ENCODE measurements at places on chromosomes 5 and 9.

- no peak for DNase-seq
Observed at GRCh38 chr9:34555936-34556525, 33.2 kb upstream of the ENHO start.

DNA sequence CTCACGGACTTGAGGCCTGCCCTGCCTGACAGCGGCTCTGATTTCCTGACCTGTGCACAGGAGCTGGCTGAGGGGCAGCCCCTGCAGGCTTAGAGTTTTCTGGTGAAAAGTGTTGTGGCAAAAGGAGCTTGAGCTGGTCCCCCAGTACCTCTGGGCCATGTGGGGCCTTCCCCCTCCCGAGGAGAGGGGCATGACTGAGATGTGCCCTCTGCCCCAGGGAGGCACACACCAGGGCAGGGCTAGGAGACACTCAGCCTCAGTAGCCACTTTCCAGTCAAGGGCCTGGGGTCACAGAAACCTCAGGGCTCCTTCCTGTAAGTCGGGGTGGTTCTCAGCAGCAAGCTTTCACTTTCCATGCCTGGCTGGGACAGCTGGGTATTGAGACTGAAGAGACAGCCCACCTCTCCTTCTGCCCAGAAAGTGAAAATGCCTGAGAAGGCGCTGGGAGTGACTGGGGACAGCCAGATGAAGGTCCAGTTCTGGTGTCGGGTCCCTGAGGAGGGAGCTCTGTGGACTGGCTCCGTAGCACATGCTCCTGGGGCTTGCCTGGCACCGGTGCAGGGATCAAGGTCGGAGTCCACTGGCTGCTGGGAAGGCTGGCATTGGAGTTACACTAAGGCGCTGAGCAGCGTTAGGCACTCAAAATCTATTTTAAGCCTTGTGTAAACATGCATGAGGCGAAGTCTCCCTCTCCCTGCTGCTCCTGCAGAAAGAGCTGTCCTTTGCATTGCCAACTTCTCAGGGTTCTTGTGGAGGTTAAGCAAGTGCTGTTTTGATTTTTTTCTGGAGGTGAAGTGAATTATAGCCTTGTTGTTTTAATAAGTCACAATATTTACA lies 394.9 kb downstream of the GADD45G start:
- DNase-seq: peak; percentile 62

DNA sequence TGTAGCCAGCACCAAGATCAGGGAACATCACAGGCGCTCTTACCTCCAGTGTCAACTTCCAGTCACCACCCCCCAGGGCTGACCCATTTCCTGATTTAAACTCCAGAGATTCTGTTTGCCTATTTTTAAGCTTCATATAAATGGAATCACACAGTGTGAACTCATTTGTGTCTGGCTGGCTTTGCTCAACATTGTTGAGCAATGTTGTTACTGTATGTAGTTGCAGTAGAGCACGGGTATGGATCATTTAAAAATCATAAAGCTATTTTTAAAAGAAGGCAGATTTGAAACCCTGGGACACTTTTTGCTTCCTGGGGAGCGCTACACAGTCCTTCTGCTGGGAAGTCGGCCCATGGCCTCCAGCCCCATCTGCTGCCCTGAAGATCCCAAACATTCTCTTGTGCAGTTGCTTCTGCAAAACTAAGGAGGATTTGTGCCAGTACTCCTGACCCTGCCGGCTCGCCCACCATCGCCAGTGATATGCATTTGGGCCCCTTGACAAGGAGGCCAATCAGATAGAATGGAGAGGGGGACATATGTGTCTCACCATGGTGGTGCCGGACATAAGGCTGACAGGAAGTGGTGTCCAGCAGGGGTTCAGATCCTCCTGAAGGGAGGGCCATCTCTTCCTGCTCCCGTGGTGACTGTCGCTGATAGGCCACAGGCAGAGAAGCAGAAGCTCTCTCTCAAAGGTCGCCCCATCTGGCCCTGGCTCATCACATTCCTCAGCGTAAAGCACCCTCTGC lies 13.3 kb downstream of the DCANP1 start:
- no peak for DNase-seq

DNA sequence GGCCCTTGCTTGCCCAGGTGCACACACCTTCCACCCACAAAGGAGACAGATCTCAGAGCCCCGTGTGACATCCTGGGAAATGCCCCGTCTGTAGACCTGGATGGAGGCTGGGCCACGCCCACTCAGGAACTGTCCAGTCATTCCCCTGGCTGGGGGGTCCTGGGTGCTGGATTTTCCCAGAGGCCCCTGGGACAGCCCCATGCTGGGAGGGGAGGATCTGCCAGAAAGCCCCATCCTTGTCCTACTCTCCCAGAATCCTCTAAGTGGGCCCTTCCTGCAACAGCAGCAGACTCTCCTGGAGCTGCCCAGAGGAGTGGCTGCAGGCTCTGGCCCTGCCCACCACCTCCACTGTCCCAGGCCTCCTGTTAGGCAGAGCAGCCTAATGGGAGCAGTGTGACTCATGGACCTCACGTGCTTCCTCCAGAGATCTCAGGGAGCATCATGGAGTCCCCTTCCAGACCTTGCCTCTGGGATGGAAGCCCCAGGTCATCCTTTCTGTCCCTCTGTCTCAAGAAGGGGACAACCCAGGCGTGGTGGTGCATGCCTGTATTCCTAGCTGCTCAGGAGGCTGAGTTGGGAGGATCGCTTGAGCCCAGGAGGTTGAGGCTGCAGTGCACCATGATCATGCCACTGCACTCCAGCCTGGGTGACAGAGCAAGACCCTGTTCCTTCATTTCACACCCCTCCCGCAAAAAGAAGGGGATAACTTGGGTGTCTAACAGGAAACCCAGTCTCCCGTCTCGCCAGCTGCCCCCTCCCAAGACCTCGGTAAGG lies 51.7 kb downstream of the JADE2 start:
- no peak for DNase-seq

- no peak for DNase-seq
Observed at GRCh38 chr5:147160902-147161700, 73.7 kb upstream of the STK32A start.

- no peak for DNase-seq
Observed at GRCh38 chr5:39021413-39021812, 52.8 kb downstream of the RICTOR start.
